AML-193 (cell line): ENCODE measurements at places on chromosomes 4 and X.

- peak; percentile 28 for DNase-seq
Observed at GRCh38 chrX:107659768-107660167, 31.5 kb downstream of the PRPS1 start.

GRCh38 chr4:151624626-151625565, 135.9 kb downstream of the GATB start:
- DNase-seq = no peak

DNA sequence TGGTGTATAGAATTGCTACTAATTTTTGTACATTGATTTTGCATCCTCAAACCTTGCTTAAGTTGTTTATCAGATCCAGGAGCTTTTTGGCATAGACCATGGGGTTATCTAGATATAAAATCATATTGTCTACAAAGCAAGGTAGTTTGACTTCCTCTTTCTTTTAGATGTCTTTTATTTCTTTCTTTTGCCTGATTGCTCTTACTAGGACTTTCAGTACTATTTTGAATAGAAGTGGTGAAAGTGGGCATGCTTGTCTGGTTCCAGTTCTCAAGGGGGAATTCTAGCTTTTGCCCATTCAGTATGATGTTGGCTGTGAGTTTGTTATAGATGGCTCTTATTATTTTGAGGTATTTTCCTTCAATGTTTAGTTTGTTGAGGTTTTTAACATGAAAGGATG, 187.9 kb upstream of the LCORL start:
- DNase-seq = no peak

DNA sequence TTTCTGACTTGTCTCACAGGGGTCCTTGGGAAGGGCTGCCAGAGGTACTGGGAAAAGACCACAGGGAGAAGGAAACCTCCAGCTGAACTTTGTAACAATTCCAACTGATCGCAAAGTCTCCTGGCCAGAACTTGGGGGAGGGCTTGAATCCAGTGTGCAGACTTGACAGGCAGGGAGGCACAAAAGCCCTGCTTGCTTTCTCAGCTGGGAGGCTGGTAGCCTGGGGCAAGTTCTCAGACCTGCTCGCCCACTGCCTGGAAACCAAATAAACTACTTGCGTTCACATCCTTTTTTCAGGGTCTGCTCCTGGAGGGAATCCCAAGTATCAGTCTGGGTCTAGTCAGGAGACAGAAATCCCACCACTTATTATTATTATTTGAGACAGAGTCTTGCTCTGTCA, 48.0 kb upstream of the CASK start:
- no peak for DNase-seq

- no peak for DNase-seq
Observed at GRCh38 chrX:50812995-50813842, 775 bp downstream of the SHROOM4 start.

DNA sequence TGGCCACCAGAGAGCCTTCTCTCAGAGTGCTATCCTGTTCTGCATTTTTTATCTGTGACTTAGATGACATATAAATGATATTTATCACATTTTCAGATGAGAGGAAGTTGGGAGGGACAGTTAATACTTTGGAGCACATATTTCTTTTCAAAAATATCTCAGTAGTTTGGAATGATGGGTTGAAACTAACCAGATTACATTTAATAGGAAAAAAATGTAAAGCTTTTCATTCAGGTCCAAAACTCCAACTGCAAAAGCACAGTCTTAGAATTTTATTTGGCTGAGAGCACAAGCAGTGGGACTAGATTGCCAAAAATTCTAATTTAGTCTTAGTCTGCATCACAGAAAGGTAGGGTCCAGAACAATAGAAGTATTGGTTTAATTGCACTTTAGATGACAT, 248.2 kb upstream of the TEX13A start:
- DNase-seq = no peak

DNA sequence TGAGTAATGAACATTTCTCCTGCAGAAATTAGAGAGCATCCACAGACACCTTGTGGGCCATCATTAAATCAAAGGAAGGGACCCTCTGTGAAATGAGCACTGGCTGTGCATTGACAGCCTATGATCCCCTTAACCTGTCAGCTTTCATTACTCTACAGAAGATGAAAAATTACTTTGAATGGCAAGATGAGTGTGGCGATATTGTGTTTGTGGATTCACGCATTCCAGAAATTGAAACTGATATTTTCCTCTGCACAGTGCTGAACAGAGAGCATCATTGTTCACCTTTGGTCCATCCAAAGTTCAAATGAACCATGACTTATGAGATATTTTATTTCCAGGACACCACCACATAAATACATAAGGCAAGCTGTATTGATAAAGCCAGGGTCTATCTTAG, 374.8 kb upstream of the ANXA10 start:
- no peak for DNase-seq

DNA sequence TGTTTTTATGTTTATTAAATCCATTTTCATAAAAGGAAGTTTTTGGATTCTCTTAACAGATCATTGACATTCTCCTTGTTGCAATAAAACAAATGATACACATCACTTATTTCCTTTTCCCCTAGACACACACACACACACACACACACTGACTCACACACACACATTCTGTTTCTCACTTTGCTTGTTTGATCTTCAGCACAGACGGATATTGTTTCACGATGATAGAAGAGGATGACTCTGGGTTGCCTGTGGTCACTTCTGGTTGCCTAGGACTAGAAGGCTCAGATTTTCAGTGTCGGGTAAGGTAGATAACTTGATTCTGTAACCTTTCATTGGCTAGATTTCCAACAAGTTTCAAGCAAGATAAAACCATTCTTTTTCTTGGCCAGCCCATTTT, 356.8 kb downstream of the BMPR1B start:
- DNase-seq = no peak

DNA sequence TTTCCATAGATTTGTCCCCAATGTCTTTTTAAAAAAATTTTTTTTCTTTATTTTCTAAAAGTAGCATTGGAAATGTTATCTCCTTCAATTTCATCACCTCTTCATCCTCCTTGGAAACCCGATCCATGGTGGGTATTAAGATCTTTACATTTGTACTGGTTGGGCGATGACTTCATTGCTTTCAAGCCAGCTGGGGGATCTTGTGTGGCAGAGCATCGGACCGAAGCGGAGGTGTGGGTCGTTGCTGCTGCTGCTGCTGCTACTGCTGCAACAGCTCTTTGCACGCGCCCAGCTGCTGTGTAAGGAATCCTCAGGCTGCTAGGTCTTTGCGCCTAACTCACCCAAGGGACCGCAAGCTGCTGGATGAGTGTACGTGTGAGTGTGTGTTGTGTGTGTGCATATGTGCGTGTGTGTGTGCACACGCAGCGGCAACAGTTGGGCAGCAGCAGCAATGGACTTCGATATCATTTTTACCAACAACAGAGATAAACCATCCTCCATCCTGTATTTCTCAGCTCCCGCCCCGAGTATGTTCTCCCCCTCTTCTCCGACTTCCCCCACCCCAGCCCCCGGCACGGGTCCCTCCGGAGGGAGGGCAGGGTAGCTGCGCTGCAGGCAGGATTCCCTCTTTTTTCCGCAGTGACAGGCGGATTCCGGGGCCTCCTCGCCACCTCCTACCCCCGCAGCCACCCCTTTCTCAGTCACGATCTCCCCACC, 768 bp upstream of the CDKL5 start:
- DNase-seq = no peak

- DNase-seq = peak; percentile 0
Observed at GRCh38 chr4:88130544-88131305, 27.7 kb downstream of the ABCG2 start.

DNA sequence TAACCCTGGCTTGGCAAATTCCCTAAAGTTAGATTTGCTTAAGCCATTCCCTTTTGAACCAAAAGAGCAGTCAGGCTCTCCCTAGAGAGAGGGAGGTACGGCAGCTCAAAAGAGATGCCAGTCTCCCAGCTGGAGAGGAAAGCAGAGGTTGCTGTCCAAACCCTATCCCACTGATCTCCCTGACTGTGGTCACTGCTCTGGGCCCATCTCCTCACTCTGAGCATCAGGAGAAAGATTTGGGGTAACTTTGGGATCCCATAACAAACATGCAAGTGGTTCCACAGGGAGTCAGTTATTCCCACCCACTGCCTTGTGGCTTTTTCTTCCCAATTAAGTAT, 17.1 kb downstream of the ACSL1 start:
- no peak for DNase-seq

GRCh38 chr4:39698424-39699009, 581 bp downstream of the UBE2K start:
- peak; percentile 26 for DNase-seq

DNA sequence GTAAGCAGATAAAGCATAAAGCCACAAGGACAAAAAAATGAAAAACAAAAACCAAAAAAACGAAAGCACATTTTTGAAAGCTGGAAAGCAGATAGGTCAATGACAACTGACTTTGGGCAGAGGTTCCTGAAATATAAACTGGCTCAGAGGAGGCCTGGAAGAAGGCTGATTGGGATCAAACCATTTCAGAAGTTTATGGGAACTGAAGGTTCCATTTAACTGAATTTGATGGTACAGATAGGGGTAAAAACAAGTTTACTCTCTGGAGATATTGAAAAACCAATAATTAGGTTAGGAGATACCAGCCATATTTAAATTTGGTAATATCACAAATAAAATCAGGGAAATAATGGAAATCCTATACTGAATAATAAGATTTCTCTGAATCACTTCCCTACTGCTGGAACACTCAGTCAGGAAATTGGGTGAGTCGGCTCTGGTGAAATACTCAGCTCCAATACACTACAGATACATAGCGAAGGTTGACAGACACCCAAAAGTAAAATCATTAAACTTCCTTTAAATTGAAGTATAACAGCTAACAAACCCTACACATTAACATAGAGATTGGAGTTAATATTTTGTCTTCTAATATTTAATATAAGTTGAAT, 1584.3 kb downstream of the STIM2 start:
- DNase-seq = no peak

DNA sequence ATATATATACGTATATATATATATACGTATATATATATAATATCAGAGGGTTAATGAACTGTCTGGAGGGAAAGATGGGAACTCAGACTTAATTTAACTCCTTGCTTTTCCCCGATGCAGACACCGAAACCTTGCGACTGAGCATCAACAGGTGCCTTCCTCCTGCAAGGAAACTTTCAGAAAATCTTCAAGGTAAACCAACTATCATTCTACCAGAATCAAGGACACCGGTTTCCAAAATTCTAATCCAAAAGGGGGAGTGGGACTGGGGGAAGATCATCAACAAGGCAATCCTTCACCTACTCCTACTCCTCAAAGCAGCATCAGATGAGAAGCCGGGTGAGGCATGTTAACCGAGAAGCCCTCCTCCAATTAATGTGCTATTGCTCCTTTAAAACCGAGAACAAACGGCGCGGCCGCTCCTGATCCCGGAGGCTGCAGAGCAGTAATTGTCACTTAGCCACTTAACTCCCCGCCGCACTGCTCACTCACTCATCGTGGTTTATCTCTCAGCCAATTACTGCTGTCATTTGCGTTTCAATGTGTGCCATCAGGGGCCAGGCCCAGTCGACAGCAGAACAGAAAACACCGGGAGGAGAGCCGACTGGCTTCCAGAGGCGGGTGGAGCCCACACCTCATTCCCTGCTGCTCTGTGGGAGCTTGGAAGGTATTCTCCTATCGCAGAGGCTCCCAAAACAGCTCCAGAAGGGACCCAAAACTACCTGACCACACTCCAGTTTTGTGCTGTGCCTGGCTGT, 61.7 kb downstream of the MAML3 start:
- no peak for DNase-seq
